Kidney (tissue), 22 donors: ENCODE measurements at places on chromosomes 3 and 15. TPM values are rescaled to one million over a fixed set of nuclear protein-coding genes. Genes with fewer than 3 reads are reported as not detected.

DNA sequence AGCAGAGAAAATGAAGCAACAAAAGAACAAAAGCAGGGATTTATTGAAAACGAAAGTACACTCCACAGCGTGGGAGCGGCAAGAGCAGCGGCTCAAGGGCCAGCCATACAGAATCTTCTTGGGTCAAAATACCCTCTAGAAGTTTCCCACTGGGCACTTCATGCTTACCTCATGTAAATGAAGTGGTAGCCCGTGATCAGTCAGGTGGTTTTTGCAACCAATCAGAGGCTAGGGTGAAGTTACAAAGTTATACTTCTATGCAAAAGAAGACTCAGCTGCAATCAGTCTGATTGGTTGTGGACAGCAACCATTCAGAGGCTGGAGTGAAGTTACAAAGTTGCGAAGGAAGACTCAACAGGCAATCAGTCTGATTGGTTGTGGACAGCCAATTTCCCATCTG, 37.8 kb upstream of the TRH start:
- no peaks in the 10 kb centered on the region for H3K27me3 ChIP-seq
- H3K4me3 ChIP-seq = no peak overlapping the region
- no peaks in the 10 kb centered on the region for H3K36me3 ChIP-seq
- H3K27ac ChIP-seq = peak overlapping the region; percentile 20

GRCh38 chr15:57654153-57654852, 52.2 kb upstream of the POLR2M start:
- peak; percentile 89 for DNase-seq
- H3K4me1 ChIP-seq = peaks cover 11% of the 10 kb centered on the region
- H3K27me3 ChIP-seq = no peaks in the 10 kb centered on the region
- no peak overlapping the region for H3K4me3 ChIP-seq

GRCh38 chr15:90437516-90437915, 49.5 kb downstream of the IQGAP1 start:
- no peaks in the 10 kb centered on the region for H3K27me3 ChIP-seq
- no peaks in the 10 kb centered on the region for H3K36me3 ChIP-seq
- H3K27ac ChIP-seq = no peak overlapping the region

Gene MST1R
- 29.6 TPM for total RNA-seq

Gene PLS1
- total RNA-seq = 51.4 TPM

DNA sequence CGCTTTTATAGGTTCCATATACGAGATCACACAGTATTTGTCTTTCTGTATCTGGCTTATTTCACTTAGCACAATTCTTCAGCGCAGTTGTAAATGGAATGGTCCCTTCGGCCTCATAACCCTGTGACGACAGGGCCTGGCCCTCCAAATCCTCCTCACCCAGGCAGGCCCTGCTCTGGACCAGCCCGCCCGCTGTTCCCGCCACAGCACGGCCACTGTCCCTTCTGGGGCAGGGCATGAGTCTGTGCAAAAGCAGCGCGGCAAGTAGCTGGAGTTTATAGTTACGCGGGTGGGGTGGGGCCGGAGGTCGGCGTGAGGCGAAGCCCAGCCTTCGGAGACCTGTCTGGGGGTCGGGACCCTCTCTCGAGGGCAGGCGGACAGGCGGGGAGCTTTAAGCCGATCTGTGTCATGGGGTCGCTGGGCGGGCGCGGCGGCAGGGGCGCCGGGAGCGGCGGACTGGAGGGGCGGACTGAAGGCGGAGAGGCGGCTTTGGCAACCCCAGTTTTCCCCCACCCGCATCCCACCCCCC, 543 bp downstream of the ARPIN start:
- no peaks in the 10 kb centered on the region for H3K4me1 ChIP-seq
- H3K27me3 ChIP-seq = no peaks in the 10 kb centered on the region
- H3K36me3 ChIP-seq = no peaks in the 10 kb centered on the region

Gene CSPG4
- 30.7 TPM for total RNA-seq

GRCh38 chr3:45554006-45554666, 40.4 kb upstream of the LIMD1 start:
- no peak overlapping the region for H3K4me3 ChIP-seq
- no peak for DNase-seq
- no peaks in the 10 kb centered on the region for H3K36me3 ChIP-seq
- H3K27ac ChIP-seq = no peak overlapping the region
- H3K27me3 ChIP-seq = no peaks in the 10 kb centered on the region

Gene MEX3B
- total RNA-seq = 0.91 TPM

Gene NPAP1
- total RNA-seq = 0.19 TPM

GRCh38 chr3:149273096-149273751, 51.6 kb upstream of the CP start:
- no peaks in the 10 kb centered on the region for H3K4me1 ChIP-seq
- peak; percentile 55 for DNase-seq
- H3K36me3 ChIP-seq = no peaks in the 10 kb centered on the region
- no peak overlapping the region for H3K4me3 ChIP-seq
- H3K27me3 ChIP-seq = no peaks in the 10 kb centered on the region

Gene MOBP
- total RNA-seq = 0.16 TPM

GRCh38 chr3:143068059-143068458, 51.5 kb upstream of the CHST2 start:
- DNase-seq = no peak
- no peak overlapping the region for H3K27ac ChIP-seq
- H3K27me3 ChIP-seq = no peaks in the 10 kb centered on the region
- no peak overlapping the region for H3K4me3 ChIP-seq
- no peaks in the 10 kb centered on the region for H3K36me3 ChIP-seq
- H3K4me1 ChIP-seq = no peaks in the 10 kb centered on the region
